ENCODE measurements at places on chromosomes 3 and 15. TPM values are rescaled to one million over a fixed set of nuclear protein-coding genes. Genes with fewer than 3 reads are reported as not detected.

- DNase-seq = no peak
Observed at GRCh38 chr3:187011915-187012314, 81.6 kb downstream of the ST6GAL1 start.

GRCh38 chr3:144552346-144553057 is 580.9 kb downstream of the DIPK2A start:
- no peak for DNase-seq

- DNase-seq = no peak
Observed at GRCh38 chr15:70088887-70089691, 8.6 kb downstream of the TLE3 start.

Gene SKOR1
- total RNA-seq = not detected

Gene SLC6A1
- not detected for total RNA-seq

DNA sequence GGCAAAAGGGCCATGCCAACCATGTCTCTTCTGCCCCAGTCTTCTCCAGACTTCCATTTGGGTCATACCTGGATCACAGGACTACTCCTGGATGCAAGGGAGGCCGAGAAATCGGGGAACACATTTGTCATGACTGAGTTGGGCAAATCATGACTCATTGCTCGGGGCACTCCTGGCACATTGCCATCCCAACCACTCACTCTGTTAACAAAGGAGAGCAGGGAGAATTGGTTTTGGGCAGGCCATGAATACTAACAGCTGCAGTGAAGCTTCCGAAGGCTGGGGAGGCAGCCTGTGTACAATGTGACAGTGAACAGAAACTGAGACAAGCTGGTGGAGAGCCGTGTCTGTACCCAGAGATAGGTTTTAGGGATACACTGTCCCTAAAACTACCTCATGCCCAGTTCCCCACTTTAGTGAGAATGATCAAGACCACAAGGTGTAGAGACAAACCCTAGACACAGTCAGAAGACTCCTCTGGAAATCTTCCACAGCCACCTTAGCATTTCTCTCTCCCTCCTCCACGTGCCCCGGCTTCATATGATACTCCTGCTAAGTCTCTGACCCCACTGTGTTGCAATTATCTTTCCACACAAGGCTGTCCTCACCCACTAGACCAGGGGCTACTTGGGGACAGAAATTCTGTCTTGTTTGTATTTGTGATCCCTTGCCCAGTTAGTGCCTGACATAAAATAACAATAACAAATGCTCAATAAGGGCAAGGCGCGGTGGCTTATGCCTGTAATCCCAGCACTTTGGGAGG is 10.5 kb upstream of the BUB1B start:
- peak; percentile 87 for DNase-seq

Gene ACTC1
- not detected for total RNA-seq

Gene SPTBN5
- 3.9 TPM for total RNA-seq

DNA sequence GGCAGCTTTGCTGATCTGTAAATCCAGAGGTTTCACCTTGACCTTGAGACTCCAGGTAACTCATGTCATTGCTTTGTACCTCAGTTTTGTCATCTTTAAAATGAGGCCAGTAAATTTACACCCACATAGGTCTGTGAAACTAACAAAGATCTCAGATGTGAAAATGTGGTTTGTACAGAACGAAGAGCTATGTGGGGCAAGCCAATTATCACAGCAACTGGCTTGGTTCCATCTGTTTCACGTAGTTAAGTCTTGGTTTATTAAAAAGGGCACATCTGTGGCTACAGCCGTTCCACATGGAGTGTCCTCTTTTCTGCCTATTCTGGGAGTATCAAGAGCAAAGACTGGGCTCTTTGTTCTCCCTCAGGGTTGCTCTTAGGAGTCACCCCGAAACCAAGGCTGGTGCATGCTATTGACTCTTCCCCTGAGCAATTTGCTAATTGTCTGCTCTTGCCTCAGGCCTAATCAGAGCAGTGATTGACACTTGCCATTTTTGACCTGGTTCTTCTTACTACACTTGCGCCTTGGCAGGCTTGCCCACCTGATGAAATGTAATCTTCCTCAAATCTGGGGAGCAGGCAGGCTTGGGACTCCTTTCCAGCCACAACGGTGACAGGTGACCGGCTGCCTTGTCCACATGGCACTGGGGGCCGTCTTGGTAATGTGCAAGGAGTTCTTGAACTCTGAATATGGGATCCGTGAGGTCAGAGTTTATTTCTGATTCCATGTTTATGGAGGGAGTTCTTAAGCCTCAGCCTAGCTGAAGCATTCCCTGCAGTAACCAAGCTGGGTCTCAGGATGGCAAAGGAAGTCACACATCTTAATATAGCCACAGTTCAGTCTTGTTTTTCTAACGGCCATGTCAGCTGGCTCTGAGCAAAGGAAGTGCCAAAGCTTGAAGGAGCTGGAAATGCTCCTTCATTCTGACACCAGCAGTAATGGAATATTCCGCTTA is 40.1 kb downstream of the EAF1 start:
- no peak for DNase-seq

Gene ARGFX
- not detected for total RNA-seq

DNA sequence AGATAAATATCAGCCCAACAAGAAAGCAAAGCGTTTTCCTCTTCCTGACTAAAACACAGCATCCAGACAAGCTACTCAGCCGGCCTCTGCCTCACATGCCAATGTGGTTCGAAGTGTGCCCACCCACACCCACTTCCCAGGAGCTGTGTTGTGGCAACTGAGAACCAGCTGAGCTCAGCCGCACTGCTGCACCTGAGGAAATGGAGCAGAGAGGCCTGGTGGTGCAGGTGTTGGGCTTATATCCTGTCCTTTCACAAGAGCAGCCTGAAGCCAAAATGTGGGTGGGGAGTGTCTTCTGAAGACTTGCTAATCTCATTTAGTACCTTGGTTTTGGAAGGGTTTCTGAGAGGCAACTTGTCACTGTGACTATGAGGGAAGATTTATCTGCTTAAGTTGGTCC is 23.0 kb upstream of the RETNLB start:
- no peak for DNase-seq

Gene TTLL13
- total RNA-seq = not detected

Gene BFSP2
- not detected for total RNA-seq

DNA sequence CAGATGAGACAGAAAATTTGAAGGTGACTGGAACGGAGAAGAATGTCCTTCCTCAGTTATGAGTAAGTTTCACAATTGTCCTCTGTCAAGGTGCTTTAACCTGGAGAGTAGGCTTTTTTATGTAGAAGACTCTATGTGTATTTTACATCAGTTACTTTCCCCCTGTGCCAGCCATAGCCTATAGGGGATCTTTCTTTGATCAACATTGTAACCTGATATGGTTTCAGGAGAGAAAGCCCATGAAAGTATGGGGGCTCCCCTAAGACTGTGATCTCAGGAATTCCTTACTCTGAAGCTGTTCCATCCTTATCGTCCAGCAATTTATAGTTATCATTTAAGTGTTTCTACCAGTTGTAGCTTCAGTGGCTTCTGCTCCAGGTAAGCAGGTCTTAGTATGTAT is 1076.3 kb upstream of the EPHA6 start:
- no peak for DNase-seq

DNA sequence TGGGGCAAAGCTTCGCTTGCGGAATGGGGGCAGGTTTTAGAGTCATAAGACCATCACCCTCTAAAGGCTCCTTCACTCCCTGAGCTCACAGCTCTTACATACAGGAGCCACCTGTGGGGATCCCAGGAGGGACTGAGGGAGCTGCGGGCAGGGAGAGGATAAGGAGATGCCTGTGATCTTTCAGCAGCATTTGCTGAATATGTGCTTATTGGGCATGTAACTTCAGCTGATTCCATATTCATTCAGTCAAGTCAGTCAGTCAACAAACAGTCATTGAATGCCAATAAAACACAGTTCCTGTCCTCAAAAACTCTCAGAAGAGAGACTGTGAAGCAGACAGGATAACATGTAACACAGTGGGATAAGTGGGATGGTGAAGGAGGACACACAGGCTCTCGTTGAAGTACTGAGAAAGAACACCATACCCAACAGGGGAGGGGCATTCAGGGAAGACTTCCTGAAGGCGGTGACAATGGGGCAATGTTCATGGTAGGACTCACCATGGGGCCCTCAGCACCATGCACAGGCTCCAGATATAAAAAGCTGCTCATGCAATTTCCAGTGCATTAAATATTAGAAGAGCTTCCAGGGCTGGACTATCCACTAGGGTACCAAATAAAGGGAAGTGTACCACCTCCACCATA is 240.9 kb downstream of the UACA start:
- no peak for DNase-seq

DNA sequence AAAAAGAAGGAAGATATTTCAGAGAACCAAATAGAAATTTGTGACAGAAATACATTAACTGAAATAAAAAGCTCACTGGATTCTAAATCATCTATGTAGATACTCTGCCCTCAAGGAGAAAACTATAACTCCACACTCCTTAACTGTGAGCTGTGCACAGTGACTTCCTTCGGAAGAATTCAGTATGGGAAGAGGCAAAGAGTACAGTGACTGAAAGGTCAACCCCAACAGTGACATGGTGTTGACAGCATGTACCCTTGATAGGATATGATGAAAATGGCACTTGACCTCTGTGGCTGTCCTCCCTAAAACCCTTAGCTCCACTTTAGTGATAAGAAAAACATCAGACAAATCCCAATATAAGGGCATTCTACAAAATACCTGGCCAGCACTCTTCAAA is 165.5 kb downstream of the ATP10A start:
- DNase-seq = no peak

Gene GCSAM
- not detected for total RNA-seq

Gene NMB
- total RNA-seq = 11.0 TPM

GRCh38 chr3:53151870-53152660 is 8.9 kb upstream of the PRKCD start:
- DNase-seq = no peak

Measured in HT1080 (cell line).